HAP-1 (cell line): ENCODE measurements at places on chromosomes 12 and 14.
A peak's percentile ranks its signal among the peaks of the same experiment; 100 is the strongest.

DNA sequence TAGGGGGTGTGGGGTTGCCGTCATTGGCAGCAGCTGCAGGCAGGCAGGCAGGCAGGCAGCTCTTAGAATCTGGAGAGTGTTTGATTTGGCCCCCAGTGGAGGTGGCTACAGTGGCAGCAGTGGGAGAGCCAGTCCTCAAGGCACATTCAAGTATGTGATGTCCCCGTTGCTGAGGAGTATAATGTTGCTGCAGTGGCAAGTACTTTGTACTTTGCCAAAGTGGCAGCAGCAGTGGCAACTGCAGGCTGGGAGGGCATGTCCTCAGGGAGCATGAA is 147.1 kb downstream of the PAPOLA start:
- no peak for DNase-seq

DNA sequence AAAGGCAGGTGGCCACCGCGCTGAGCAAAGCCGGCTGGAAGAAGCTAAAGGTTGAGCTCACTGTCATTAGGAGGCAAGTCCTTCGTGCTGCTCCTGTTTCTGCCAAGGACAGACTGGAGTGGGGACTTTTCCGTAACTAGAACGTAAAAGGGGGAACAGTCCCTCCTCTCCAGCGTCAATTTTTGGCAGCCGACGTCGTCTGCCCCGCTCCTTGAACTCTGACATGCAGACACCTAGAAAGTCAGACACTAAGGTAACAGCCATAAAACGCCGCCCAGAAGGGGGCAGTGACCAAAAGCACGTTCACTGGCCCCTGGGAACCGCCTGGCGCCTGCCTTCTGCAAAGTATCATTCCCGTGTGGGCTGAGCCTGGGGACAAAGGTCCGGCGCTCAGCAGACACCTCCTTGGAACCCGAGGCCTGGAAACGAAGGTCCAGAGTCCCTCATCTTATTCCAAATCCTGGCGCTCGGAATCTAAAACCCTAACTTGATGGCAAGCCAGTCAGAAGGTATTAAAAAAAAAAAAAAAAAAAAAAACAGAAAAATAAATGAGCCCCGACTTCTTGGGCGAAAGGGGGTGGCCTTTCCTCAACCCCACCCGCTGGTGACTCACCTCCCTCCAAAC is 1.1 kb upstream of the LRP1 start:
- DNase-seq = peak; percentile 82

DNA sequence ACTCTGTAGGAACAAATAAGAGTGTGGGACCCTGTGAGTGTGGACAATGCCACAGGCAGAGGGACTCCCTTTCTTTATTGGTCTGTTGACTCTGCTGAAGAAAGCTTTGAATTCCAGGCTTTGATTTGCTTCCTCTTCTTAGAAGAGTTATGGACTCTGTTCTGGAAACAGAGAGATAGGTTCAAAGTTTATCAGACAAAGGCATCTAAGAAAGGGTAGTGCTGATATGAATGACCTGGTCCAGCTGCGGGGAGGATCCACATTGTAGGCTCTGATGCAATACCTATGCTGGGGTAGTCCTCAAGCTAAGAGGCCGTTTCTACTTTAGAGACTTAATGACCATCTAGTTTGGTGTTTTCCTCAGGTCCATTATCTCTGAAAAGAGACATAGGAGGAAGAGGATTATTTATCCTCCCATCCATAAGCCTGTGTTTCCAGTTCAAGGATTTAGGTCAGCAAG is 10.7 kb upstream of the IKZF4 start:
- no peak for DNase-seq

- DNase-seq = no peak
These were observed 114.0 kb upstream of the HIF1A start for GRCh38 chr14:61581340-61581739.

GRCh38 chr14:74038020-74038859 is 19.1 kb downstream of the BBOF1 start:
- DNase-seq = peak; percentile 20

DNA sequence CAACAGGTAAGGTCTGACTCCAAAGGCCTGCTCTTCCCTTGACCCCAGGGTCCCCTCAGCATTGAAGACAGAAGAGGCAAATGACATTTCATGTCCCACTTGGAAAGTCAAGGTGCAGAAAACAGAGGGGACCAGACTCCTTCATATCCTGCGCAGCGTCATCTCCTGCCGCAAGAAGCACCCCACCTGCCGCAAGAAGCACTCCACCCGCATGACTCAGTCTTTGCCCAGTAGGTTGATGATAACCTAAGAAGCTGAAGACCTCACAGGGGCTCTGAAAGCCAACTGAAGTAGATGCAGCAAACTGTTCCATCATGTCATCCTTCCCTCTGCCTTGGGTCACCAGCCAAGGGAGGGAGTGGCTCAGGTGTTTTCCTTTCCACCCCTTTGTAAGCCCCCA is 11.6 kb upstream of the SMUG1 start:
- no peak for DNase-seq

DNA sequence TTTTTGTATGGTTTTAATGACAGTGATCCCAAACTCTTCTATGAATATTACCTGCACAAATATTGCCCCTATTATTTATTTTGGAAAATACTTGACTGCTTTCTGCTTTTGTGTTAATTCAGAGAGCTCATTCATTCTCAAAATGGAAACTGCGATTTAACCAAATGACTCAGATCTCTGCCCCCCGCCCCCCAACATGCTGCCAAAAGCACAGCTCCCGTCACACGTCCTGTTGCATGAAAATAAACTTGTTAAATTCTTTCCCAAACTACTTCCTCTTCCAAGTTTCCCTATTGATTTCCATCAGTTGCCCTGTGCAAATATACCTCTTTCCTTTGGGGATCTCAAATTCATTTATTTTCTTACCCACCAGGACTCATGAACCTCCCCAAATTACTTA is 18.0 kb upstream of the NRDE2 start:
- DNase-seq = no peak

GRCh38 chr12:26786865-26787514 is 46.0 kb downstream of the ITPR2 start:
- DNase-seq = peak; percentile 12

DNA sequence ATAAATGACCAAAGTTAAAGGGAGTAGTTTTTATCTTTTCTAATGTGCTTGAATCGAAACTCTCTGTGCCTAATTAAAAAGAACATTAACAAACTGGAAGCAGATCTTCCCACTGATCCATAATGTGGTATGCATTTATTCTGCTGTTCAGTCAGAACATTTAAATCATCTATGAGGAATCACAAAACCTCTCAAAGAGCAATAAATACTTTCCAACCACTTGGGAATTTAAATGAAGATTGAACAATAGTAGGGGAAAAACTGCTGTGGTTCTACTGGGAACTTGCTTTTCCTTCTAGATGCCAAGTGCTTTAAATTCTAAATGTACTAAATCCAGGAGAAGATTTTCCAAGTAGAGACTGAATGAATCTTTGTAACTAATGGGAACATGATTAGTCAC is 12.3 kb upstream of the CHPT1 start:
- DNase-seq = no peak

- DNase-seq = no peak
These were observed 2.1 kb downstream of the SLC25A47 start for GRCh38 chr14:100325231-100325632.

- no peak for DNase-seq
These were observed 95.8 kb downstream of the TMTC3 start for GRCh38 chr12:88237954-88238353.

DNA sequence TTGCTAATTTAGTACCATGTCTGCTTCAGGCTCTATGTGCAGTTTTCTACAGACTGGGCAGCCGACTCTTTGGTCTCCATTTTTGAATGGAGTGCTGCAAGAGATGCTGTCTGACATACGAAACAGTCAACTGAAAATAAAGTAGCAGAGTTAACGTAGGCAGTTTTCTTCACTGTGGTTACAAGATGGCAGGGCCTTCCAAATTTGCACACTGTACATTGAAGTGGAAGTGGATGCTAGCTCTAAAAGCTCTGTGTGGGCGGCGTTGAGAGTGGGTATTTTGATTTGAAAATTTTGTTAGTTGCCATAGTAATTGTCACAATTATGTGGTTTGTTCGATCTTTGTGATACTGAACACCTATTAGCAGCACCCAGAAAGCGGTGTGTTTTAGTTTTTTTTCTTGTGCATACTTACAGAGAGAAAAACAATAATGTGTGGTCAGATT is 154.9 kb upstream of the ATP2B1 start:
- no peak for DNase-seq

DNA sequence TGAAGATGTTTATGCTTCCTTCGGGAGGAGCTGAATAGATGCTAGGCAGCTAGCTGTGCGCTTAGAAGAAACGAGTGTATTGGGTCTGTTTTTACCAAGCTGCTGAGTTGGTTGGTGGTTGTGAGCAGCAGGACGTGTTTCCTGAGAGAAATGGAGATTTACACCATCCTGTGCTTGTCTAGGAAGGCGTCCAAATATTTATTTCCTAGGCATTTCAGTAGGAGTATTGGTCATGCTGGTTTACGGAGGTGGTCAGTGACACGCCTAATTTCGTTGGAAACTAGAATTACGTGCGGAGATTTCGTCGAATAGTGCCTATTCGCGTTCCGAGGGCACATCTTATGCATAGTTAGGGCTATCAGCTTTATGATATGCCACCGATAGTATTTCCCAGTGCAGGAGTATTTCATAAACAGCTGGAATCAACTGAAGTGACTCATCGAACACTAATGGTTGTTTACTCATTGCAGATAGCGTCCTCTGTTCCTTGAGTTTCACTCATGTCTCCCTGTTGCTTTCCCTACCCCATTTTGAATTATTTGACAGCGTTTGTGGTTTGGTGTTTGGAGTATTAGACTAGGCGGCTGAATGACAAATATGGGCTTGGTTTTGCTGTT is 780 bp downstream of the TBC1D15 start:
- no peak for DNase-seq

DNA sequence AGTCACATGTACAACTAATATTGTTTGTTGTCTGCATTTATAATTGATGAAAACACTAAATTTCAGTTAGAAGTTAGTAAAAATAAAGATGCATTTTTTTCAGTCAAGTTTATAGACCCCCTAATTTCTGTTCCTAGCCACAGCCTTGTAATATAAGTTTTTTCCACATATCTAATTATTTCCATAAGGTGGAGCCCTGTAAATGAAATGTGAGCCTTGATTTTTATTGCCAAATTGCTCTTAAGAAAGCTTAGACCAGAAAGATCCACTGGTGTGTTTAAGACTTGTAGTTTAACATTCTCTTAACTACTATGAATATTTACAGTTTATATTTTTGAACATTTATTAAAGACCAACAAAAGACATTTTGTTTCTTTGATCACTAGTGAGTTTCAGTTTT is 322.1 kb upstream of the RGS6 start:
- no peak for DNase-seq

- no peak for DNase-seq
These were observed 37.1 kb downstream of the NID2 start for GRCh38 chr14:52031781-52032180.

GRCh38 chr12:110224379-110225304 is 56.4 kb upstream of the ATP2A2 start:
- peak; percentile 50 for DNase-seq

- DNase-seq = no peak
These were observed 55.4 kb downstream of the AKAP6 start for GRCh38 chr14:32384464-32384863.

DNA sequence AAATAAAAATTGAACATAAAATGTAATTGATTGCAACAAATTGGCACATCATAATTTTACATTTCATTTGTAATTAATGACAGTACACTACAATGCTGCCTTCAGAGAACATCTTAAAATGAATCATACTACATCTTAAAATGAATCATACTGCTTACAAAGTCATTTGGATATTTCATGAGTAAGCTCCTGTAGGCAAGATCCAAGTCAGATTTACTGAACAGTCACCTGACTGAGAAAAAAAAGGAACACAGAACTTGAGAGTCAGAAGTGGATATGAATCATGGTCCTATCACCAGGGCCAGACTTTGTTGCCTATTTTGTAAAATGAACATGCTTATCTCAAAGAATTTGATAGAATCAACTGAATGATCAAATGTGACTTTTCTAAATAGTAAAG is 32.7 kb upstream of the FBLN5 start:
- no peak for DNase-seq

- DNase-seq = peak; percentile 26
These were observed 728.8 kb downstream of the RPS29 start for GRCh38 chr14:48857366-48857765.

- DNase-seq = no peak
These were observed at the start of gene CLEC14A for GRCh38 chr14:38255673-38256532. Gene CLEC14A, minus strand, starts transcription at chr14:38256093. Its CDS starts 71 bp downstream, at chr14:38256022.

- no peak for DNase-seq
These were observed 140.2 kb downstream of the STXBP6 start for GRCh38 chr14:24909523-24910302.

GRCh38 chr12:9856151-9856550 is 13.0 kb downstream of the CLEC2B start:
- no peak for DNase-seq

- no peak for DNase-seq
These were observed 7.6 kb downstream of the AICDA start for GRCh38 chr12:8605057-8605456.

DNA sequence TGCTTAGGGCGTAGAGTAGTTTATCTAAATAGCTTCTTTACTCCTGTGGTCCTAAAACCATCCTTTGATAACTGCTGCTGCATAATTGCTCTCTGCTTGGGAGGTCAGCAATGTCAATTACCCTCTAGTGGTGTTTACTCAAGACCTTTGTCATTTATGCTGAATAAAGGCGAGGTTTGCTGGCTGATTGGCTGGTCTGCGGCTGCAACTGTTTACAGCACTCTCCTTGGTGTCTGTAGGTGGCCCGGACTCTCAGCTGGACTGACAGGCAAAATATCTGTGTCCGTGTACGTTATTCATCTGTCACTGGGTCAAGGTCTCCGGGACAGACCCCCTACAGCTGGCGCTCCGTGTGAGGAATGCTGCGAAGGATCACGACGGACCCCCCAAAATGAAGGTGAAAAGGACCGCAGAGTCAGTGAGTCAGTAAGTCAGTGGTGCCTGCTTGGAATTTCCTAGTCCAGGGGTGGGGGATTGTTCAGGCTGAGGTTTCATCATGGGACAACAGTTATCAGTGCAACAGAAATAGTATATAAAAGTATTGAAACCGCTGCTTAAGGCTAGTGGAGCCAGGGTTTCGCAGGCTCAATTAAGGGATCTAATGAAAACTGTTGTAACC is 253.3 kb upstream of the DIO2 start:
- DNase-seq = no peak

- DNase-seq = no peak
These were observed 78.0 kb downstream of the B4GALNT3 start for GRCh38 chr12:537772-538171.

GRCh38 chr12:66884091-66884490 is 205.2 kb upstream of the GRIP1 start:
- DNase-seq = no peak

DNA sequence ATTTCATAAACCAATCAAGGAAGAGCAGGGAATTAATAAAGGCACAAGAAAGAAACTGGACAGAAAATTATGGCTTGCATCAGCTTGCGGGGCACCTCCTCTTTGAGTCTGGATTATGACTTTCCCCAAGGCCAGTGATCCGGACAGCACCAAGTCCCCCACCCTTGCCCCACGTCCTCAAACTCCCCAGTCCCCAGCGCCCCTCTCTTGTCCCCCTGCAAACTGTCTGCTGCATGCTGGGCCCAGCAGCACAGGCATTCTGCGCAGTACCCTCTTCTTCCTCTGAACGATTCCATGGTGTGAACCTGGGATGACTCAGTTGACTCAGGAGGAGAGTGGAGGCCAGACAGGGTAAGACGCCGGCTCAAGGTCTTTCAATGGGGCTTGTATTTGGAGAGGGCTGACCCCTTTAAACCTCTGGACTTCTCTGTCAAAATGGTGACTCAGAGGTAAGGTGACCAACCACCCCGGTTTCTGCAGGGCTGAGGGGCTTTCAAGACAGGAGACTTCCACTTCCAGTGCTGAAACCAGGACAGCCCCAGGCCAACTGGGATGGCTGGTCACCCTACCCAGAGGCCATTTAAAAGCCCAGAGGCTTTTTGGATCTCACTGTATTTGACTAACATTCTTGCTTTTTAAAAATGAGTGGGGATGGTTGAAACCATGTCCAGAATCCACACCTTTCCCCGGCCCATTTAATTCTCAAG is 13.5 kb downstream of the C14orf132 start:
- DNase-seq = no peak
